ENCODE measurements at places on chromosomes 6 and 20.

- DNase-seq, result no peak
Measured at GRCh38 chr6:48213076-48213788, 102.2 kb upstream of the PTCHD4 start.

DNA sequence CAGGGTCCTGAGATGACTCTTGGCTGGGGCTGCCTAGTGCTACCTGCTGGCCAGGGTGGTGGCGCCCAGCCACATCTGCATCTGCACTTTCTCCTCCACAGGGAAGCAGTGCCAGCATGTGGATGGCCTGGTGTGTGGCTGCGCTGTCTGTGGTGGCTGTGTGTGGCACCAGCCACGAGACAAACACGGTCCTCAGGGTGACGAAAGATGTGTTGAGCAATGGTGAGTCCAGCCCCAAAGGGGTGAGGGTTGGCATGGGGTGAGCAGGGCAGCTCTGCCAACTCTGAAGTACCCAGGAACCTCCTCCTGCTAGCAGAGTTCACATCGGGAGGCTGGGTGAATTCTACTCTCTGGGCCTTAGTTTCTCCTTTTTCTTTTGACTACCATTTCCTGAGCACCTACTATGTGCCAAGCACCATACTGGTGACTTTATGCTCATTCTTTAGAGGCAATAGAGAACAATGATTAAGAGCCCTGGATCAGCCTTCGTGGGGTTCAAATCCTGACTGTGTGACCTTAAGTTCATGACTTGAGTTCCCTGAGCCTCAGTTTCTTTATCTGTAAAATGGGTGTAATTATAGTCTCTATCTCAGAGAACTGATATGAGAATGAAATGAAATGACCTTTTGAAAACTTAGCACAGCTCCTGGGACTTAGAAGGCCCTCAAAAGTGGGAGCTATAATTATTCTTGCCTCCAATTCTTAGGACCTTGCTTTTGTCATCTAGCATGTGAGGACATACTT lies 2.1 kb downstream of the BPIFB4 start:
- DNase-seq, result no peak

DNA sequence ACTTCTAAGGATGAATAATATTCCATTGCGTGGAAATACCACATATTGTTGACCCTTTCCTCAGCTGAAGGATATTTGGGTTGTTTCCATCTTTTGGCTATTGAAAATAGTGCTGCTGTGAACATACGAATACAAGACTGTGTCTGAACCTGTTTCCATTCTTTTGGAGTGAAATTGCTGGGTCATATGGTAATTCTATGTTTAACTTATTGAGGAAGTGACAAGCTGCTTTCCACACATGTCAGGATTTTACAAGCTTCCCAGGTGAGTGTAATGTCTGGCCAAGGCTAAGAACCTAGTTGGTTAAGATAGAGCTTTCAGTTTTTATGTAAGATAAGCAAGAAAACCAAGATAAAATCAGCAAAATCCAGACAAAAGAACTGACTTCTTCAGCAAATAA lies 48.8 kb downstream of the PPP1R3G start:
- no peak for DNase-seq

- DNase-seq, result no peak
Measured at GRCh38 chr20:61938839-61939690, 126.6 kb downstream of the TAF4 start.

DNA sequence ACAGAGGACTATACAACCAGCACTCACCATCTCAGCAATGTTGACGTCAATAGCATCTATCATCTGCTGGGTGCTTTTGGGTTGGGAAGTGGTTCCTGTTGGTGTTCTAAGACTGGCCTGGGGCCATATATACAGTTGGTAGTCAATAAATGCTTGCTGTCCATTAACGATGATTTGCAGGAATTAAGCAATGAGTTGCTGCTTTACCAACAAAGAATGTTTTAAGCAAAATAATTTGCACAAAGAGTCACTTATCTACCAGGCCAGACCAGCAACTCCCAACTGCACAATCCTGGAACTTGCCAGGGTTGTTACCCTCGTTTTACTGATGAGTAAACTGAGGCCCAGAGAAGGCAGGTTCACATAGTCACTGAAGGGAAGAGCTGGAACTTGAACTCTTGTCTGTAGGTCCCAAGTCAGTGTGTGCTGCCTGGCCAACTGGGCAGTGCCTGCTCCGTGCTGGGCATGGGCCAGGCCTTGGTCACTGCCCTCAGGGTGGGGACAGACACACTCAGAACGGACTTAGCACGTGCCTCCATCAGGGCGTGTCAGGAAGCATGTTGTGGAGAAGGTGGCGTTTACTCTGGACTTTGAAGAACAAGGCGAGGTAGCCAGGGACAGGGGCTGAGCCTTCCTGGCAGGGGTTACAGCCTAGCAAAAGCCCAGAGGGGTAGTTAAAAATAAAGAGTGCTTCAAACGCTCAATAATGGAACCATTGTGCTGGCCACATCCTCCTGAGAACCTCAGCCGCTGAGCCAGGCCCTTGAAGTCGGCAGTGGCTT lies 2.5 kb upstream of the SRC start:
- no peak for DNase-seq

- no peak for DNase-seq
Measured at GRCh38 chr20:47334022-47334551, 22.4 kb downstream of the ZMYND8 start.

GRCh38 chr6:1597924-1598323 lies 11.8 kb upstream of the FOXC1 start:
- DNase-seq, result no peak

DNA sequence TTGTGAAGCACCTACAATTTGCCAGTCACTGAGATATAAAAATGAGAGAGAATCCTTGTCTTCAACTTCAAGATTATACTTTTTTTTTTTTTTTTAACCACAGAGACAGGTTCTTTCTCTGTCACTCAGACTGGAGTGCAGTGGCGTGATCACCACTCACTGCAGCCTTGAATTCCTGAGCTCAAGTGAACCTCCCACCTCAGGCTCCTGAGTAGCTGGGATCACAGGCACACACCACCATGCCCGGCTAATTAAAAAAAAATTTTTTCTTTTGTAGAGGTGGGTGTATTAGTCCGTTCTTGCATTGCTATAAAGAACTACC lies 51.6 kb upstream of the PMEPA1 start:
- DNase-seq, result no peak

GRCh38 chr6:127023001-127023778 lies 95.3 kb upstream of the RSPO3 start:
- DNase-seq, result no peak

DNA sequence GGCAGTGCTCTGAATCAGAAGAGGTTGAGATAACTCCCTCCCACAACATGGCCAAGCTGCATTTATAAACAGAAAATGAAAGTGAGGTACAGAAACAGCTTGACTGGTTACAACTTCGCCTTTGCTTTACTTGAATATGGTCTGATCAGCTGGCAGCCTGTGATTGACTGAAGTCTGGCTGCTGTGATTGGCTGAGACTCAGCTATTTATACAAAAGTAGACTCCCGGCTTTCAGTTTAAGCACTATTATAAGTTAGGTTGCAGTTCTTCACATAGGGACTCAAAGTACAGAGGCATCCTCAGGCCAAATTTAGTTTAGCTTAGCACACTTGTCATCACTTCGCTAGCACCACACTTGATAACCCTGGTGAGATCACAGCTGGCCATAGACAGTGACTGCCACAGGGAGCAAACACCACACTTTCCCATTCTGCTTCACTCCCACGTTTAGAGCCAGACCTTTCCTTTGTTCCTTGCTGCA lies 362.6 kb downstream of the EPM2A start:
- DNase-seq, result no peak

- DNase-seq, result no peak
Measured at GRCh38 chr6:52377538-52378221, 15.7 kb downstream of the PAQR8 start.

DNA sequence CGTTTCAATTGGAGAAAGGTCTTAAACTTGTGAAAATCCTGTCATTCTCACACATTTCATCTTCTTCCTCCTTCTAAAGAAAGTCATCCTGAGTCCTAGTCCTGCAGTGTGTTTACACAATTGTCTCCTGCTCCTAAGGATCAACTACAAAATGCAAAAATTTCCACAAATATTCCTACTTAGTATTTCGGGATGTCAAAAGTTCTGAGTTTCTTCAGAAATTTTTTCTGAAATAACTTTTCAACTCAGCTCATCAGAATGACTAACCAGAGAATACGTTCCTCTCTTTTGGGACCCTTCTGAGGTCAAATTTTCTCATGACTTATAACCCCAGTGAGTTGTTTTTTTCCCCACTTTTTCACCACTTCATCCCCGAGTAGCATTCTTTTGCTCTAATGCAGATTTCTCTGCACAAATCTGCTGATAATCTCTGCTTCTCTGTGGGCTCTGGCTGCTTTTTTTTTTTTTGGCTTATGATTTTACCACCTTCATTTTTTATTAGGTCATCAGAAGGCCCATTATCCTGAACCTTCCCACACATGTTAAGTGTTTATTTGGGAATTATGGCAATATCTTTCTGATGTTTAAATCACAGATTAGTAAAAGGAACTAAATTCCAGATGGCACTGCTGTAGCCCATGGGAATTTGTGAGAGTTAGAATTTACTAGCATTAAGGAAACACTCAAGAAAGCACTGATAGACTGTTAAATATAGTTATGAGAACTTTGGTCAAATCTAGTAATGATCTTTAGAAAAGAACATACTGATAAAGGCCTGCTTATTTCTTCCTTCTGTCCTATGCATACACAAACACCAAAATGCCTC lies 41.4 kb downstream of the MAP3K5 start:
- DNase-seq, result no peak

DNA sequence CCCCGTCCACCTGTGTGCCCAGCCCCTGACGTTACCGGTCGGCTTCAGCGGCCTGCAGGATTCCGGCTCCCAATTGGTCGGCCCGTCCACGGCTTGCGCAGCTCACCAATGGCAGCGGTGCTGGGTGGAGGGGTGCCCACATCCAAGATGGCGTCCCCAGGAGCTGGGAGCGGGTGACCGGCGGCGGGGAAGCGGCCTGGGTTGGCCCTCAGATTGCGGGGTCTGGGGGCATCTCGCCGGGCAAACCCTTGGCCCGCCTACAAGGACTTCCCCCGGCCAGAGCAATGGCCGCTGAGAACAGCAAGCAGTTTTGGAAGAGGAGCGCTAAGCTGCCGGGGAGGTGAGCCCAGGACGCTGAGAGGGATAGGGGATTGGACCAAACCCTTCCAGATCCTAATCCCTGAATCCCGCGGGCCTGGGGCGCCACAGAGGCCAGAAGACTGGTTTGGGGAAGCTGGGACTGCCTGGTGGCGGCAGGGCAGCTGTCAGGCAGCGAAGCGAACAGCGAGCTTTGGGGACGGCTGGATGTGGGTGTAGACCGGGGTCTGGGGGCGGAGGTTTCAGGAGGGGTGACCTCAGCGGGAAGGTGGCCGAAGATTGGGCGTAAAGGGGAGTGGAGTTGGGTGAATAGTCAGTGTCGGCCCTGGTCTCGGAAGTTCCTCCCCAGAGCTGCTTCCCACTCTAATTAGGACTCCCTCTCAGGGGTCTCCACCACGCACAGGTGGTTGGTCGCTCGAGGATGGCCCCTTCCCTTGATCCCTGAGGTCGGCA lies at the start of the genes TBC1D22B and TMEM217:
Gene TBC1D22B (plus strand): TSS at position 139 of the 771 bp plus-strand sequence. CDS start 146 bp downstream, at position 285.
Gene TMEM217 (minus strand): TSS at position 511 of the 771 bp plus-strand sequence. CDS start 39,114 bp downstream, outside the sequence.
- DNase-seq, result peak; percentile 97

GRCh38 chr6:22466665-22467245 lies 102.6 kb upstream of the HDGFL1 start:
- no peak for DNase-seq

DNA sequence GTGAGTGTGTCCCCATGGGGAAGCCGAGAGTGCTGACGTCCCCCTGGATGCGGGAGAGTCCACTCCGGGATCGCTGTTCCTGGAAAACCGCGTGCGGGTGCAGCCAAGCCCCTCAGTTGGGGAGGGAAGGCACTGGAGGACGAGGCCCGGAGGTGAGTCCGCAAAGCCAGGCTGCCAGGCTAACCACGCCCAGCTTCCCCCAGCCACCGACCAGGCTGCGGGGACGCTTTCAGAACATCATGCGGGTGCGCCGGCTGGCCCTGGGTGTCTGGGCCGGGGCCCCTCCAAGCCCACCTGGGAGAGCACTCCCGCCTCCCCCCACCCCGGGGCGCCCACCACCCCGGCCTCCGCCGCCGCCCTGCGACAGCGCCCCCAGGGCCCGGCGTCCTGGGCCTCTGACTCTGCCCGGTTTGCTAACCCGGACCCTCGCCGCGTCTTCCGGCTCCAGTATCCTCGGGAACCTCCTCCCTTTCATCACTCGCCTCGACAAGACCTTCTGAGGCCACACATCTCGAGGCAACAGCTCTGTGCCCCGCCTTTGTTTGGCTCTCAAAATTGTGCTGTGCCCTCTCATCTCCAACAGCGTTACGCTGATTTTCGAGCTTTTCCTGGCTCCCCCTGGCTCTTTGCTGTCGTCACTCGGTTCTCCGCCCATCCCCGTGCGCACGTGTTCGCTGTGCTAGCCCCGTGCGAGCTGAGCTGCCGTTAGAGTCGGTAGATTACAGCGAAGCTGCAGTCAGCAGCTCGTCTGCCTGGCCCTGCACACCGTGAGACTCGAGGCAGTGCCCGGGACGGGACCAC lies 47.1 kb upstream of the ENTPD6 start:
- DNase-seq, result peak; percentile 45

- no peak for DNase-seq
Measured at GRCh38 chr6:5411414-5411813, 150.1 kb downstream of the FARS2 start.

DNA sequence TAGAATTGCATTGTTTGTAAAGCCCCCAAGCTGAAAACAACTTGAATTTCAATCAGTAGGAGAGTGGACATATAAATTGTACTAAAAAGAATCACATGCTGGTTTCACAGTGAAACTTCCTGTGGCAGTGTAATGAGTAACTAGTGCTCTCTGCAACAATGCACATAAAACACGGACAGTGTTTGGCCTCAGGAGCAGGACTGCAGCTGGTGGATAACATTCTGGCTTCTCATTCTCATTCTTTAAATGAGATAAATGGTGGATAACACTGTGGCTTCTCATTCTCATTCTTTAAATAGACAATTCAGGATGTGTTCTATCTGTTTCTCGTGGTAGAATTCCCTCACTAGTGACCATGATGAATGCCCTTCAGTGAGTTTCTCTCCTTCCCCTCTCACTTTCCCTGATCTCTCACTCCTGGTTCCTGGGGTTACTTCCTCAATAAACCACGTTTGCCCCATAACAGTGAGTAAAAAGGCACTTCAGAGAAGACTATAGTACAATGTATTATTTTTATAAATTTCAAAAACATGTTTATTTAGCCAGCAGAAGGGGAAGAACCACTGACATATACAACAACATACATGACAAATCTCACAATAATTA lies 59.9 kb downstream of the SLC22A2 start:
- no peak for DNase-seq

- no peak for DNase-seq
Measured at GRCh38 chr6:7580927-7581618, 8.9 kb upstream of the SNRNP48 start.

- no peak for DNase-seq
Measured at GRCh38 chr6:13711324-13711732, 307 bp downstream of the RANBP9 start.
